ENCODE measurements at places on chromosomes 16 and 17.
A peak's percentile ranks its signal among the peaks of the same experiment; 100 is the strongest.

- no peak for DNase-seq
Measured at GRCh38 chr16:87329436-87330256, 12.5 kb upstream of the C16orf95 start.

GRCh38 chr16:29738514-29738913 is 7.3 kb downstream of the C16orf54 start:
- no peak for DNase-seq

GRCh38 chr17:75913537-75914210 is 9.0 kb upstream of the MRPL38 start:
- no peak for DNase-seq

DNA sequence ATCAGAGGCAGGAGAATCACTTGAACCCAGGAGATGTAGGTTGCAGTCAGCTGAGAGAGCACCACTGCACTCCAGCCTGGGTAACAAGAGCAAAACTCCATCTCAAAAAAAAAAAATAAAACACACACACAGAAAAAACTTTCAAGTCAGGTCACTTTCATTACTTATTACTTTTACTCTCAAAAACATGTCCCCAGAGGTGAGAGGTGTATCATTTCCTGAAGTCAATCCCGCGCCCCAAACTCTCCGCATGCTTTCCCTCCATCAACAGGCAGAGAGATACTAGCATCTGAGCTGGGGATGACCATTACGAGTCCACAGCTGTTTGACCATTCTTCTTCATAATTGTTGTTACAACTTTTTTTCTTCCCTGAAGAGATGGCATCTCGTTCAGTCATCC is 48.7 kb downstream of the YWHAE start:
- no peak for DNase-seq

DNA sequence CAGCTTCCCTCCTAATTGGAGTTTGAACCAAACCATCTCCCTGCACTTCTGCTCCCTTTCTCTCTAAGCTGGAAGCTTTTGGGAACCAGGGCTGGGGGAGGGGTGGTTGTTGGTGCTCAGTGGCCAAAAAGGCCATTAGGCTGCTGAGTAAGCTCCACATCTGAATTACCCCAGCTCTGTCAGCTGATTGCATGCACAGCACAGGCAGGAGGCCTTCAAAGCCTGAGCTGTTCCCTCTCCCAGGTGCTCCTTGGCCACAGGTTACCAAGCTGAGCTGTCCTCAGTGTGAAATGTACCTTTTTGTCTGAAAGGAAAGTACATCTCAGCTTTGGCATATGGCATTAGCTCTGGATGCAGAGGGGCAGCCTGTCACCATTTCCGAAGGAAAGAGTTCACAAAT is 6.2 kb upstream of the TBKBP1 start:
- DNase-seq = no peak

GRCh38 chr17:45108595-45109521 is 23.5 kb downstream of the PLCD3 start:
- no peak for DNase-seq

DNA sequence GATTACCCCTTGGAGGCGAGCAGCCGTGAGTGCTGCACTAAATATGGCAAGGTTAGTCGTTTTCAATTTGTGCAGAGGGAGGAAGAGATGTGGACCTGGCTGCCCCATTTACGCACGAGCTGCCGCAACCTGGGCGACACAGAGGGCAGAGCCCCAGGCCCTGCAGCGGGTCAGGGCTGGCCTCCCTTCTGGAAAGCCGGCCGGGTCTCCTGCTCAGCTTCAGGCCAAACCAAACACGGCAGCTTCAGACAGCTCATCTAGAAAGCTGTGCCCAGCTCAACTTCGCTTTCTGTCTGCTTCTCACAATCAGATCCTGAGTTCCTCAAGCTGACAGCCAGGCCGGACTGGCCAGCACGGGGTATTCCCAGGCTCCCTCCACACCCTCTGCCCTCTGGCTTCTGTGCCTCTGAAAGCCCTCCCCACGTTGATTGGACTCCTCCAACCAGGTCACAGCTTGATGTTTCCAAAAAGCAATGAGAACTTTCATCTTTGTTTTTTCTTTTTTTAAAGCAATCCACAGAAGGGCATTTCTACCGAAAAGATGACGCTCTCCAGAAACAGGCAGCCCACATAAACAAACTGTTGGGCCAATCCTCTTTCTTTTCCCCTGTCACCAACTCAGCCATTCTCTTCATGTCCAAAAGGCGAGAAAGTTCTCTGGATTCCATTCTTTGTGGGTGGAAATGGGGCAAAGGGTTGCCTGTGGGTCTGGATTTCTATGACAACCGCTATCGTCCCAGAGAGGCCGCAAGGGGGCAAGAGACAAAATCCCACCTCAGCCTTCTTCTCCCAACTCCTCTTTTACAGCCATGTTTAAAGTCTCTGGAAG is 189.0 kb downstream of the ZFHX3 start:
- DNase-seq = no peak

GRCh38 chr16:81514041-81514559 is 69.5 kb downstream of the CMIP start:
- DNase-seq = no peak

- DNase-seq = peak; percentile 28
Measured at GRCh38 chr16:85461022-85461813, 151.9 kb upstream of the GSE1 start.

DNA sequence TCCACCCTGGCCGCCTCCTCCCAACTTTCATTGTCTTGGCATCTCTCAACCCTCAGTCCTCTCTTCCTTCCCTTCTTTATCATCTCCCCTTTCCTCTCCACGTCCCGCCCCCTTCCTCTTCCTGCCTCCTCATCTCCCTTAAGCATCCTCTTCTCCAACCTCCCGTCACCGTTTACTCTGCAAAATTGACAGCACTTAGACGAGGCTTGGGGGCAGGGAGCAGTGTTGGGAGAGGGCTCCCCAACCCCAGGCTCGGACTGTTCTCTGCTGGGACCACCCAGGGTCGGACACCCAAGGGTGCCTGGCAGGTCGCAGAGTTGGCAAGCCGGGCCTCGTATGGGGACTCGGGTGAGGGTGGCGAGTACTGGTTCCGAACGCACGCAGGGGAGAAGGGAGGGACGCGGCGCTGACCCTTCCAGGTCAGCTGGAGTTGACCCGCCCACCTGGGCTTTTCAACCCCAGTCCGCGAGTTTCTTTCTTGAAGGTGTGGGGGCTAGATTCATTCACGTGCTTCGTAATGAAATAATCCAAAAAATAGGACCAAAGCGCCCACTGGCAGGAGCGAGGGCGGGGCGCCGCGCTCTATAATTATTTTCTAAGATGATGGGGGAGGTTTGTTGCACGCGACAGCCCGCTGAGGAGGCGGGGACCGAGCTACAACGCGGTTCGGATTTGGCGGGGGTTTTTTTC is 775 bp upstream of the PAGR1 start:
- DNase-seq = no peak

DNA sequence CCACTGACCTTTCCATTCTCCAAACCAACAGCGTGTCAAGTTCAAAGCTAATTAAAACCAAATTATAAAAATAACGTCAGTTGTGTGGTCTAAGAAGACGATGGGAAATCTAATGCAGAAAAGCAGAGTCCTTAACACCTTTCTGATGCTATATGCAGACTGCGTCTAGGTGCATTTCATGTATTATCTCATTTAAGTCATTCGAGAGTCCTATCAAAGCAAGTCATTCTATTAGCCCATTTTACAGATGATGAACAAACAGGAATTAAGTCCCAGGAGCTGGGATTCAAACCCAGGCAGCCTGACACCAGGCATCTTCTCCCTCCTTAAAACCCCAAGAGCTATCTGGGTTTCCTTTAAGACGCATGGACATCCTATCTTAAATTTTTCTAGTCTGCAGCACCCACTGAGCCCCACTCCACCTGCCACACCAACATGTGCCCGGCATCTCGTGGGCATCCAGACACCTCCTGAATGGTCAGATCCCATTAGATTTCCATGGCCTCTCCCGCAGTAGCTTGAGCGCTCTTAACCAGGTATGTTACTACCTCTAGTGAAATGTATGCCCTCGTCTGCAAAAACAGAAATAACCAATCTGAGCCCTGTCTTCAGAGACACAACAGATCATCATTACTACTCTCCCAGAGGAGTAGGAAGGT is 115.1 kb downstream of the ZFHX3 start:
- no peak for DNase-seq

GRCh38 chr16:86020971-86021370 is 122.0 kb downstream of the IRF8 start:
- DNase-seq = no peak

GRCh38 chr17:34001246-34001645 is 253.8 kb upstream of the CCL2 start:
- DNase-seq = no peak

- DNase-seq = no peak
Measured at GRCh38 chr17:21277332-21277731, 7.2 kb upstream of the MAP2K3 start.

GRCh38 chr16:12340151-12340733 is 363.7 kb downstream of the SNX29 start:
- peak; percentile 37 for DNase-seq

GRCh38 chr16:3486506-3487215 is 8.6 kb downstream of the C16orf90 start:
- DNase-seq = no peak

- no peak for DNase-seq
Measured at GRCh38 chr16:83586461-83587200, 221.1 kb upstream of the HSBP1 start.

DNA sequence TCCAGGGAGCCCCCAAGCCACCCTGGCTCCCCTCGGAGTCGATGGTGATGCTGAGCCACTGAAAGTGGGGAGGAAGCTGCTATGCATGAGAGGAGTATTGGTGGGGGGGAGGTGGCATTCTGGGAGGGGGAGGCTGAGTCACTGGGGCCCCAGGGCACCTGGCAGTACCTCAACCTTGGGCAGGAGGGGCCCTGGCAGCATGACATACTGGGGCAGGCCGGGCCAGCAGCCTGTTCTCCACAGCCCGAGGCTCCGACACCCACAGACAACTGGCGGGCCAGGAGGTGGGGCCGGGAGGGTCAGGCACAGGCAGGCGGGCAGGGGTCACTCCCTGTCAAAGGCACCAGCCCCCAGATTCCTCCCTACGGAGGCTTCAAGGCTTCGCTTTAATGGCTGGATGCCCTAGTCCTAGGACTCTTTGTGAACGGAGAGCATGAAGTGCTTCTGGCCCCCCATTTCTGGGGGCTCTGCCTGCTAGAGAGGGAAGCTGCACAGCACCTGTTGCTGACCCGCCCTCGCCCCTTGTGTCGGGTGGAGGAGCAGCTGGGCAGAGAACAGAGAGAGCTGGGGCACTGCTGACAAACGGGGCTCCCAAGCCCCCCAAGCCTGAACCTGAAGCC is 928 bp downstream of the CASKIN2 start:
- DNase-seq = peak; percentile 65

- DNase-seq = peak; percentile 18
Measured at GRCh38 chr17:57442914-57443571, 186.7 kb downstream of the MSI2 start.

DNA sequence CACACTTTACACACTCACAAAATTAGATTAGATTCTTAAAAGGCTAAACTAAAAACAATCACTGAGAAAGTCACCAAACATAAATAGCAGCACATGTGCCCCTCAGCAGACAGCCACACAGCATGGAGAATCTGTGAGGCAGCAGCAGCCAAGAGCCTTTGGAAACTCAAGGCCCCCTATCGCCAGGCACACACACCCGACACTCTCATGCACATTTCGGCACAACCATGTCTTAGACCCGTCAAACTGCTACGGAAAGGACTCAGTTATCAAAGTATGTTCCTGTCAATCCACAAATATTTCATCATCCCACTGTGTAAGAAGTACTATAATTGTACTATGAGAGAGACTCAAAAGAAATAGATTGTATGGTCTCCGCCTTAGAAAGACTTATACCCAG is 20.9 kb downstream of the UBE2O start:
- no peak for DNase-seq

DNA sequence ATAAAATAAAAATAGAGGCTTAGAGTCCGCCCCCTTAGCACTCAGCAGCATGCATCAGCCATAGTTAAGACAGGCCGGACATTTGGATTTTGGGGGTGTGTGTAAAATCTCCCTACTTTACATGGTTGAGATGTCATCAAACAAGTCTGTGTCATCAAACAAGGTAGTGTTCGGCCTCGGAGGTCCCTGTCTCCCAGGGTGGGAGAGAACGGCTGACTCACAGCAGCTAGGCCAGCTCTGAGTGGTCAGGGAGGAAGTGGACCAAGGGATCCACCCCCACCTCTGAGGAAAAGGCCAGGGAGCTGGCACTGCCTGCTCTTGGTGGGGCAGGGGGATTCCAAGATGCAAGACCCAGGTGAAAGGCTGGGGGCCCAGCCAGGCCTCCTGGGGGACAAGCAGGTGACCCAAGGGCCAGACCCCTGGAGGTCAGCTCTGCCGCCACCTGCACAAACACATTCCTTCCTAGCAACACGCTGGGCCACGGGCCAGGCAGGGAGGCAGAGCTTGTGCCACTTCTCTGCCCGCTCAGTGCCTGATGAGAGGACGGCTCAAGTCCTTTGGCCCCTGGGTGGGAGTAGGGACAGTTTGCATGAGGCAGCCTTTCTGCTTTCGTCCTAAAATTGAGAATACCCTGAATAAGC is 28.5 kb downstream of the KIFC3 start:
- no peak for DNase-seq

- DNase-seq = no peak
Measured at GRCh38 chr16:2675714-2676113, 6.6 kb upstream of the KCTD5 start.

GRCh38 chr16:1610071-1610898 is 1.6 kb downstream of the IFT140 start:
- peak; percentile 73 for DNase-seq

DNA sequence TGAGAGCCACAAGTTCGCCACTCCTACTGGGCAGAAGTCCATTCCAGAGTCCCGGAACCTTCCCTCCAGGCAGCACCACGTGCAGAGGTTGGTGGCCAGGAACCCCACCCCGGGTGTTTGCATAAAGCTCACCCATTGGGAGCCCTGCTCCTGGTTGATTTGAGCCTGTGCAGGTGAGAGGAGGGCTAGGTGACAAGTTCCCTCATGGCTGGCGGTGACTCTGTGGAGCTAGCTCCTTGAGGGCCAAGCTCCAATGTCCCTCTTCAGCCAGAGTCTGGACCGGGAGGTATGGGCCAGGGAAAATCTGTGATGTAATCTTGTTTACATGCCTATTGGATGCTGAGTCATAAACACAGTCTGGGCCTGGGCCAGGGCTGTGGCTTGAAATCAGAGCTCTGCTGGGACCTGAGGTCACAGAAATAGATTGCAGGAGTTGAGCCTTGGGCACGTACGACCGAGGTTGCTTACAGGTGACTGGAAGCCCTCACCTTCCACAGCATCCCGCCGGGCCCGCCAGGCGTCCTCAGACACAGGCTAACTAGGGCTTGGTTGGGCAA is 118.9 kb downstream of the AATF start:
- peak; percentile 59 for DNase-seq

DNA sequence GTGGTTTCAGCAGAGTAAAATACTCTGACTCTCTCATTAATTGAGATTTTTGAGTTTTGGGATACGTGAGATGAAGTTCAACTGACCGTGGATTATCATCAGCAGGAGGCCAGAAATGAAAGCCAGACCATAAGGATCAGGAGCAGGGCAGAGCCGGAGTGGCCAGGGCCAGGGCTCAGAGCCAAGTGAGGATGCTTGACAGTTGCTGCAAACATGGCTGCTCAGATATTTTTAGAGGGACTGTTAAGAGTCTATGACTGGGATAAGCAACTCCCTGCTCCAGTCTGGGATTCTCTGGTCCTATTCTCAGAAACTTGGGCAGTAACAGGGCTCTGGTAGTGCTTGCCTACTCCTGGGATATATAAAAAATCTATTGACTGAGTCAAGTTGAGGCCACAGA is 17.6 kb upstream of the CDH13 start:
- DNase-seq = no peak

Data from NCI-H226 (cell line).